ENCODE measurements at places on chromosomes 5 and 9.

DNA sequence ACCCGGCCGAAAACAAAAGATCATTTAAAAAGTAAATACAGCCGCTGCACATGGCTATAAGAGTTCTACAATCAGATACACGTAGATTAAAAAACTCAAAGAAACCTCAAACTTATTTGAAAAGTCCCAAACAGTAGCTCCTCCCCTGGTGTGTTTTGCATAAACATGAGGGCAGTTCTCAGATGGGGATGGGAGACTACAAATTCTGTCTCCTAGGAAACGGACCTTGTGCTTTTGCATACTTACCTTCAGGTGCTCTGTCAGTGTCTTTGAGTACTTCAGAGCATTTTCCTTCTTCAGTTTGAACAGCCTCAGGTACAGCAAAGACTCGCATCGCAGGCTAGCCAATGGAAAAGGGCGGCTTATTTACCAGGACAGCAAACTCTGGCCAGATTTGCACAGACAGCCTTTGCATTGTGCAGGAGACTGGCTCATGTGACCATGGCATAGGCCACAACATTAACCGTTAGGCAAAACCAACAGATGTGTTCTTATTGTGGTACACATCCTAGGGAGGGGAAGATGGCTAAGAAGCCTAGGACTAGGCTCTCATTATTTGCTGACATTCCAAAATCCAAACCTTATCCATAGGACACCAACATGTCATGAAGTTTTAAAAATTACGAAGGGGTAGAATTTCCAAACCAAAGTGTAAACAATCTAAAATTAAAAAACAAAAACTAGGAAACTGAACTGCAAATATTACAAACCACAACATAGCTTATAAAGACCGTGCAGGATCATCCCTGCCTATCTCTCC is 12.8 kb downstream of the LEAP2 start:
- DNase-seq = no peak

GRCh38 chr5:87137283-87137682 is 130.4 kb upstream of the RASA1 start:
- DNase-seq = no peak

DNA sequence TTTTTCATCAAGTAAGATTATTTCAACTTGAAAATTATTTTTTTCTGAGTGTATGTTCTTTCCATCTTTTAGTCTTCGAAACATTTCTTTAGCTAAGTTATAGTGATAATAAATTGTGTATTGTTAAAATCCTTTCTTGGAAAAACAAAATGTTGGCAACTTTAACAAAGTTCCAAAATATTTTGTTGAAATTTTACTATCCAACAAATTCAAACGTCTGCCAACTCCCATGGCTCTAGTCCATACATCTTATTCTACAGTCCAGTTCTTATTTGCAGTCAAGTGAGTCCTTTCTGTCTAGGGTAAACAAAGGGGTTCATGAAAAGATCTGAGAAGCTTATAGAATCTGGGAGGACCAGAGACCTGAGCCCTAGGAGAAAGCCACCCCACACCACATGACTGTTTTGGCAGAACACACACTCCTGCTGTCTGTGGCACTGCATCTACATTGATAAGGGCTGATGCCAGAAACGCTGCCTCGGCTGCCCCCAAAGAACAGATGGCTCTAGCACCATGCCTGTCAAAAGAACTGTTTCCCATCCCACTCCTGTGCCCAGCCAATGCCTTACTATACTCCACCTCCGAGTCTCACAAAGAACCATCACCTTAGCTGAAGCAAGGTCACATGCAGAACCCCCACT is 47.5 kb downstream of the FEM1C start:
- DNase-seq = no peak

DNA sequence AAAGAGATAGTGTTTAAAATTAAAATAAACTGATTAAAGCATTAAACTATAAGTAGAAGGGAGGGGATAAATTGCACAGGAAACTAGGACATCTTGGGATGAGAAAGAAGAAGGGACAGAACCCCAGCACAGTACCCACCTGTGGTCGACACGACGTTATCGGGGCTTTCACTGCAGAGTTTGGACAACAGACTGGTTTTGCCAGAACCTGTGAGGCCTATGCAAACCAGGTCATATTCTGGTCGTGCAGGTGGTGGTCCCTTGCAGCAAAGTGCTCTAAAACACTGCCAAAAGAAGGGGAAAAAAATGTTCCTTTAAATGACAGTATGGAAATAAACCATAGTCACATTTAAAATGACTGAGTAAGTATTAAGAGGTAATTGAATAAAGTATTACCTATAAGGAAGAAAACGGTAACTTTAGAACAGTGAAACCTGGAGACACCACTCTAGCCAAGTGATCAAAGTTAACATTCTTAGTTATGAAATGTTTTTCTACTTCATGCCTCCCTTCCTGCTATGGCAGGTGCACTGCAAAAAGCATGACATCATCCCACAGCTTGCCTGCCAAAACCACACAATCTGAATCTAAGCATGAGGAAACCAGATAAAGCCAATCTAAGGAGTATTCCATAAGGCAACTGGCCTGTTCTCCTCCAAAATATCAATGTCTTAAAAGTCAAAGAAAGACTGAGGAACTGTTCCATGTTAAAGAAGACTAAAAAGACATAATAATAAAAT is 138.6 kb downstream of the ARL15 start:
- DNase-seq = no peak

All from keratinocyte (primary cell).